Mucosa of gallbladder (tissue), 1 donor: ENCODE measurements at places on chromosomes 11 and 22. TPM values are rescaled to one million over a fixed set of nuclear protein-coding genes. Genes with fewer than 3 reads are reported as not detected.

CATSPER1 gene
- total RNA-seq: 0.92 TPM

NAALAD2 gene
- 0.95 TPM for total RNA-seq

BTBD18 gene
- total RNA-seq: not detected

ANKK1 gene
- total RNA-seq: 0.29 TPM

TPH1 gene
- total RNA-seq: 0.14 TPM

DEUP1 gene
- total RNA-seq: 0.14 TPM

CLCF1 gene
- total RNA-seq: 4.0 TPM

NXPE1 gene
- not detected for total RNA-seq

CARD10 gene
- 62.8 TPM for total RNA-seq

TYR gene
- not detected for total RNA-seq

P2RX6 gene
- total RNA-seq: 2.4 TPM

RFPL3 gene
- total RNA-seq: not detected

CTR9 gene
- total RNA-seq: 32.2 TPM

RPS6KA4 gene
- total RNA-seq: 33.0 TPM

CARD18 gene
- not detected for total RNA-seq

SPINDOC gene
- total RNA-seq: 19.6 TPM

UPB1 gene
- total RNA-seq: 0.83 TPM

RHOD gene
- 23.3 TPM for total RNA-seq

GAS2 gene
- total RNA-seq: 3.3 TPM

ILK gene
- total RNA-seq: 261 TPM

MCHR1 gene
- total RNA-seq: 0.23 TPM

SAA2 gene
- 20.3 TPM for total RNA-seq

TYMP gene
- 34.8 TPM for total RNA-seq

OR4X1 gene
- total RNA-seq: not detected

TSG101 gene
- 54.4 TPM for total RNA-seq

C22orf23 gene
- not detected for total RNA-seq

LYVE1 gene
- total RNA-seq: 19.7 TPM

SORL1 gene
- total RNA-seq: 71.3 TPM
